ENCODE measurements at places on chromosomes 7 and 10.

- DNase-seq, result no peak
These were observed 11.2 kb downstream of the CACNB2 start for GRCh38 chr10:18151356-18151890.

DNA sequence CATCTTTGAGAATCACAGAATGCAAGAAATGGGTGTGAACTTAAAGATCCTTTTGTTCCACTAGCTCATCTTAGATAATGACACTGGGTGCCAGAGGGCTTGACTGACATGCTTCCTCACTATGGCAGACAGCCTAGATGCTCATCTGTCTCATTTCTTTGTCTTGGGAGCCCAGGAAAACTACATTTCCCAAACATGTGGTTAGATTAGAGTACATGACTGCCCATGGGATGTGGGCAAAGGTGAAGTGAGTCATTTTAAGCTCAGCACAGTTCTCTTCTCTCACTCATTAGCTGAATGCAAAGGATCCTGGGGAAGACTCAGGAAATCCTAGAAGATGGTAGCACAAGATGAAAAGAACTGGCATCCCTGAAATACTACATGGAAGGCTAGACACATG lies 32.5 kb upstream of the TBX20 start:
- DNase-seq, result peak; percentile 58

GRCh38 chr10:127148066-127148932 lies 48.1 kb downstream of the INSYN2A start:
- peak; percentile 69 for DNase-seq

DNA sequence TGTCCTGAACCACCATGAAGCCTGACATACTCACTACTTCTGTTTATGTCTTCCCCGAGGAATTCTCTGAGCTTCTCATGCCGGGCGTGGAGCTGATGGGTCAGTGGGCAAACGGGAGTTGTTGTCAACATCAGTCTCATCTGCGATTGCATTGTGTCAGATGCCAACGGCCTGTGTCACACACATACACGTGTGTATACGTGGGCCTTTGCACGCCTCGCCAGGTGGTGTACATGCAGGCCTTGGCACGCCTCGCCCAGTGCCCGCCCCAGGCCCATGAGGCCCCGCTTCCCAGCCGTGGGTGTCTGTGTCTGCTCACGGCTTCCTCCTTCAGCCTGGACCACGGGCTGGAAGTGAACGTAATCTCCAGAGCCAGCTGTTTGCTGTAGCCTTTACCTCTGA lies 7.5 kb upstream of the CSGALNACT2 start:
- DNase-seq, result no peak

DNA sequence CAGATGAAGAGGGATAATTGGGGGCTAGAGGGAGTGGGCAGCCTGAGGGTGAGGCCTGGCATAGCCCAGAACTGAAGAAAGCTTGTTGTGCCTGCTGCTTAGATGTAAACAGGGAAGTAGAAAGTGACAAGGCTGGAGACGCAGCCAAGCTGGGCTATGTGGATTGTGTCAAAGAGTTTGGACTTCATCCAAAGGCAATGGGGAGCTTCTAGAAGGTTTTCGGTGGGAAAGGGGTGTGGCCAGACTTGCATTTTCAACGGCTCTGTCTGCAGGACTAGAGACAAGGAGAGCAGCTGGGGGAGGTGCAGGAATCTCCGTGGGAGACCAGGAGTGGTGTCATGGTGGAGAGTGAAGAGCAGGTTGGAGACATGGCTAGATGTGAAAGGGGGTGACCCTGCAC lies 48.8 kb downstream of the GOLGA7B start:
- DNase-seq, result no peak

All from kidney glomerular epithelial cell (primary cell).